ENCODE measurements at places on chromosomes 2 and 18.

- DNase-seq = no peak
These were observed 110.2 kb upstream of the RBBP8 start for GRCh38 chr18:22822841-22823508.

DNA sequence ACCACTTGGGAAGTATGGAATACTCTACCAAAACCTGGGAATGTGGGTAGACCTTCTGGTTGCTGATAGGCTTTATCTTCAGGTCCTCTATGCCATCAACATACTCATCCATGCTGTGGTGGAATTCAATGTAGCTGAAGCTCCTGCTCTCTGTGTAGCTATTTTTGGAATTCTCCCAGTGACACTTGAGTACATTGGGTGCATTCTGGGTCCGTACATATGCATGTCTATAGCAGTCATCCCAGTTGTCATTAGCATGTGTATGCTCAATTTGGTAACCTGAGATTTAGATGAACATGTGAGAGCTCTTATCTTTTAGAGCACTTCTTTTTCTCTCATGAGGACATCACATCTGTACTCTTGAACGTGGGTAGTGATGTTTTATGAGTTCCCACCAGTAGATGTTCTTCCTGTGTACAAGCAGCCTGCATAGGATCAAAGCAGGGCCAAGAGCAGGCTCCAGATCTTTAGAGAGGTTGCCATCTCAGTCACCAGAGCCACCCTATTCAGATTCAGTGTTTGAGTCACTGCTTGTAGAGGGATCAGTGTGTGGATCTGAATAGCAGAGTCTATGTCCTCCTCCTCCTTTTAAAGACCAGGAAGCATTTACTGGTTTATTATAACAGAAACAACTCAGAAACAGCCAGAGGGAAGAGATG lies 65.9 kb downstream of the MGAT5 start:
- DNase-seq = peak; percentile 24

DNA sequence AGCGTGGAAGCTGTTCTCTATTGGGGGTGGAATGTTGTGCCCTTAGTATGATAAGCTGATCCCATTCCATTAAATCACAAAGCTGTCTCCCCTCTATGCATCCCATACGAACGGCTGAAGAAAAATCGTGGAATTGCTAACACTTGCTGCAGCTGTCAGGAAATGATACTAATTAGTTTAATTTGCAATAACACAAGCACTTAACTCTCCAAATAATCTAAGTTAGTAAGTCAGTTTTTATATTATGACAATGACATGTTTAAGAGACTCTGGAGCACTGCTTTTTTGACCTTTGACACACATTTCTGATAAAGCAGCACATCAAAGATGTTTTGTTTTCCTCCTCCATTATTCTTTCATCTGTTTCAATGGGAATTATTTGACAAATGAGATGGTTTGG lies 123.7 kb upstream of the SATB2 start:
- no peak for DNase-seq

DNA sequence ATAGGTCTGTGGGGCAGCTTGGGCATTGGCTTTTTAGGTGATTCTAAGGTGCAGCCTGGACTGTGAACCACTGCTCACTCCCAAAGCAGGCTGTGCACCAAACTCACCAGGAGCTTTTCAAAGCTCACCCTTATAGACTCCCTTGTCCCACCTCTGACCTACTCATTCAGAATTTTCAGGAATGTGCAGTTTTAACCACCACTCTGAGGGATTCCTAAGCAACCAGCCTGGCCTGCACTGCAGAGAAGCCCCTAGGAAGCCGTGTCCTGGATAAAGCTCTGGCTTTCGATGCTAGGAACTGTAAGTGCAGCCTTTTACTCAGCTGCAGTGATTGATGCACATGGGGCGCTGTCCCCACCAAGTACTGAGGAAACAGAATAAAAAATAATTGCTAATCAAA lies 33.0 kb downstream of the MRO start:
- DNase-seq = no peak

GRCh38 chr2:143431316-143431715 lies 302.1 kb downstream of the ARHGAP15 start:
- no peak for DNase-seq

DNA sequence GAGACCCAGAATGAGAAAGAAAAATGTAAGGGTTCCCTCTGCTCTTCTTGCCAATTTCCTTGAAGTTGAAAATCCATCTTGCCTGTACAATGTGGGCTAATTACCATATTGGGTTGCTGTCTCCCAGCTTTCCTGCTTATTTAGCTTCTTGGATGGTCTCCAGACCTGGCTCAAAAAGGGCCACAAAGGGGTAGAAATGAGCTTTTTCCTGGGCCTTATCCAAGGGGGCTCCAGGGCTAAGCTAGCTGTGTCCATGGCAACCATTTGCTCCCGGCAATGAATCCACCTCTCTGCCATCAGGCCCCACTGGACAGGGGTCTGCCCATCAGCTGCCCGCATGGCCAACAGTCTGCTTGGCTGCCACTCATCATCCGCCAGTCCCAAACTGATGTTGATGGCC lies 85.0 kb downstream of the BOD1L2 start:
- DNase-seq = no peak

- DNase-seq = no peak
These were observed 515.6 kb upstream of the NRP2 start for GRCh38 chr2:205166745-205167144.

DNA sequence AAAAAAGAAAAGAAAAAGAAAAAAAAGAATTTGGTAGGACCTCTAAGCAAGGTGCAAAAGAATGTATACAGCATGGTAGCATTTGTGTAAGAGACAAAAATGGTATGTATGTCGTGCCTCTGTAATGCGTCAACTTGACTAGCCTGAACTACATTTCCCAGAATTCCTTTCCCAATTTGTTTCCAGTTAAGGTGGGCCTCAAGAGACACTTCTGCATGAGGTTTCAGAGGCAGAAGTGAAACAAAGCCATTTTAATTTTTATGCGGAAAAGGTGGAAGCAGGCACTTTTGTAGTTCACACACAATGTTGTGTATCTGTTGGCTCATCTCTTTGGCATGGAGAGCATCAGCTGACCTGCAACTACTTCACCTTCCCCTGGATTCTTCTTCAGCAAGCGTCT lies 56.5 kb upstream of the PAPOLG start:
- DNase-seq = no peak

DNA sequence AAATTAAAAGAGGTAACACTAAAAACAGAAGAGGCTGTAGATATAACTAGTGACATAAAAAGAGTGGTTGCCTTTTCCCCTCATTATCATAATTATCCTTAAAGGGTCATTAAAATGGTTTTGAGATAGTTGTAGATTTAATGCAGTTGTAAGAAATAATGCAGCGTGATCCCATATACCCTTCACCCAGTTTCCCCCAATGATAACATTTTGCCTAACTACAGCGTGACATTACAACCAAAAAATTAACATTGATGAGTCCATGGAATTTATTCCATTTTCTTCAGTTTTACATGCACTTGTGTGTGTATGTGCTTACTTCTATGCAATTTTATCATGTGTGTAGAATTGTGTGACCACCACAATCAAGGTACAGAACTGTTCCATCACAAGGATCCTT lies 13.2 kb upstream of the RMND5A start:
- DNase-seq = no peak

GRCh38 chr18:30485078-30485477 lies 557.5 kb downstream of the DSC3 start:
- no peak for DNase-seq

- no peak for DNase-seq
These were observed 465 bp upstream of the PLEKHA3 start for GRCh38 chr2:178479758-178480226.

- peak; percentile 29 for DNase-seq
These were observed 53.0 kb downstream of the EPAS1 start for GRCh38 chr2:46350029-46350689.

DNA sequence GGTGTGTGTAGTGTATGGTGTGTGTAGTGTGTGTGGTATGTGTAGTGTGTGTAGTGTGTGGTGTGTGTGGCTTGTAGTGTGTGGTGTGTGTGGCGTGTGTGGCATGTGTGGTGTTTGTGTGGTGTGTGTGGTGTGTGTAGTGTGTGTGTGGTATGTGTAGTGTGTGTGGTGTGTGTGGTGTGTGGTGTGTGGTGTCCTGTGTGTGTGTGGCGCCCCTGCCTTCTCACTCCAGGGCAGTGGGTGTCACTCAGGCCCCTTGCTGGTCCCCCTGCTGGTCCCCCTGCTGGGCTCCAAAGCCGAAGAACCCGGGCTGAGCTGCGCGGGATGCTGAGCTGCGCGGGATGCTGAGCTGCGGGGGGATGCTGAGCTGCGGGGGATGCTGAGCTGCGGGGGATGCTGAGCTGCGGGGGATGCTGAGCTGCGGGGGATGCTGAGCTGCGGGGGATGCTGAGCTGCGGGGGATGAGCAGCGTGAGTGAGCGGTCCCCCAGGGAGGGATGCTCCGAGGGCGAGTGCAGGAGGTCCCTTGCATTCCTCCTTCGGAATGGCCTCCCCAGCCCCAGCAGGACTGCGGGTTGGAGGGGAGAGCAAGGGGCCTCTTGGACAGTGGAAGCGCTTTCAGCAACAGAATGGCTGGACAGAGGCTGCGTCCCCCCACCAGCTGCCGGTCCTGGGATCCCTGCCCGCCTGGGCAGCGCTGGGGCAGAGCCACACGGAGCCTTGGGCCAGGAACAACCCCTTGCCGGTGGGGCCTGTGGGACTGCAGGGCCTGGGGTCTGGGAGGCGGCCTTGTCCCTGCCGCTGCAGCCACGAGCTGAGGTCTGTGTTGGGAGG lies 3.4 kb upstream of the RTP5 start:
- DNase-seq = no peak

GRCh38 chr18:25672490-25672889 lies 320.5 kb upstream of the ZNF521 start:
- no peak for DNase-seq

DNA sequence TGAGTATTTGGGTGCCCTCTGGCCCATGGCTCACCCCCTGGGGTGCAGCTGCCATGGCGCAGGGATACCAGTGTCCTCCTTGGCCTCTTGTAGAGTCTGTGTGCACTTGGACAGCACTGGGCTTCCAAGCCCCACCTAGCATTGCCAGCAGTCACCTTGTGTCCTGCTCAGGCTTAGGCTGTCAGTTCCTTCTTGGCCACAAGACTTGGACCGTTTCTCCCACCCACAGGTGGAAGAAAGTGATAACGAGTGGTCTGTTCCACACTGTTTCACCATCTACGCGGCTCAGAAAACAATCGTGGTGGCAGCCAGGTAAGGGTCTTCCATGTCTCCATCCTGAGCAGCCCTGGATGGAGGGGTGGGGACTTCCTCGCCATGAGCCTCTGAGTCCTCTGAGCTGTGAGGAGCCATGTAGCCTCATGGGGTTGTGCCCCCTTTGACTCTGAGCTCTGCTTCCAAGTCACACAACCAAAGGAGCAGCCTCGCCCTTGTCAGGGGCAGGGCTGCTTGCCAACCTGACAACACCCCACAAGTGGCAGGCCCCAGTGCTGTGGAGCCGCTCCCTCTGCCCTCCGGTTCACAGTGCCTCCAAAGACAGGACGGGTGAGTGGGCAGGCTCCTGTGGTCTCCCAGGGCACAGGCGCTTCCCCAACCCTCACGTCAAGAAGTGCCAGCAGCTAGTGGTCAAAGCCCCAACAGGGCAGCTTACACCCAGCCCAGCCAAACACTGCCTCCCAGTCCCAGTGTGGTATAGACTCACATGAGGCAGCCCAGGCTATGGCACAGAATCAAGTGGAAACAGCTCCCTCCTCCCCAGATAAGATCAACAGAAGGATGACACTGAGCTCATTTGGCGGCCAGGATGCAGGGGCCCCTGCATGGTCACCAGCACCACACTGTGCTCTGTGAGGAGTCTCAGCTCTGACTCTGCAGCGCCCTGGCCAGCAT lies 18.4 kb downstream of the STK25 start:
- no peak for DNase-seq

DNA sequence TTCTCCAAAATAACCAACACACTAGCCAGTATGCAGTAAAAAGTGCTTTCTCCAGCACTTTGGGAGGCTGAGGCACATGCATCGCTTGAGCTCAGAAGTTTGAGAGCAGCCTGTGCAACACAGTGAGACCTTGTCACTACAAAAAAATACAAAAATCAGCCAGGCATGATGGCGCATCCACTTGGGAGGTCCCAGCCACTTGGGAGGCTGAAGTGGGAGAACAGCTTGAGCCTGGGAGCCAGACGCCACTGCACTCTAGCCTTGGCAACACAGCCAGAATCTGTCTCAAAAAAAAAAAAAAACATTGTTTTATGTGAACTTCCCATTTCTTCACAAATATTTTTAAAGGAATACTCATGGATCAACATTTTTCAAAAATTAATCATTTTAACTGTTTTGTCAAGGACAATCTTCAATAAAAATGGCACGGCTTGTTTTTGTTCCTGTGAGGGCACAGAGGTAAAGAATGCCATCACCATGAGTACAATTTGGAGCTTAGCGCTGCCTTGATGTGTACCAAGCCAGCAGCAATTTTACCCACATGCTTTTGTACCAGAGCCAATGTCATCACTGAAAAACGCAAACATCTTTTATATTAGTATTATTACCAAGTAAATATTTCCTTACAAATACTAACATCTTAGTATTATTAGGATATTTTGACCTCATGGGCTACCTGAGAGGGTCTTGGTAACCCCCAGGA lies 26.7 kb downstream of the RAB1A start:
- no peak for DNase-seq

- DNase-seq = no peak
These were observed 31.6 kb downstream of the ATL2 start for GRCh38 chr2:38345323-38346038.

DNA sequence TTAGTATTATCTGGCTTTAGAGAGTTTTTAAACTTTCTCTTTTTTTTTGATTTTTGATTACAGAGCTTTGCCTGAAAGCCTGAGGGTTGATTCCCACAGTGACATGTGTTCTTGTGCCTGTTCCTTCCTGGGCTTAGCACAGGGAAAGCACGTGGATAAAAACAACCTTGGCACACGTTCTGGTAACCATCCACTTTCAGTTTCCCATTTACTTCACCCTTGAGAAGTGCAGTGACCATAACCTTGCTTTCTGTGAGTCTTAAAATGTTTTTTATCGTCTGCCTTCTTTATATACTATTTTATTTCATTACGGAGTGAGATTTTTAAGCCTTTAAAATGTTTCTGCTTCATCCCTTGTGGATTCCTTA lies 11.5 kb downstream of the CD226 start:
- no peak for DNase-seq

GRCh38 chr18:61643884-61644647 lies 248.7 kb downstream of the RNF152 start:
- no peak for DNase-seq

DNA sequence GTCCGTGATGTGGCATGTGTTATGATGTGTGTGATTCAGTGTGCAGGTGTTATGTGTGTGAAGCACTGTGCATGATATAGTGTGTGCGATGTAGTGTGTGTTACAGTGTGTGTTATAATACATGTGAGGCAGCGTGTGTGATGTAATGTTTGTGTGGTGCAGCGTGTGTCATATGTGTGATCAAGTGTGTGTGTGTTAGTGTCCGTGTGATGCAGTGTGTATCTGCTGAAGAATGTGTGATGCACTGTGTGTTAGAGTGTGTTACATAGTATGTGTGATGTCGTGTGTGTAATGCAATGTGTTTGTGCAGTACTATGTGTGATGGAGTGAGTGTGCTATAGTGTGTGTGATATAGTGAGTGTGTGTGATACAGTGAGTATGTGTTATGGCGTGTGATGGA lies 182.8 kb upstream of the SOX11 start:
- DNase-seq = no peak
